ENCODE measurements at places on chromosomes 2 and 18.

- no peak for DNase-seq
Measured at GRCh38 chr2:43207553-43208300, 18.7 kb downstream of the ZFP36L2 start.

DNA sequence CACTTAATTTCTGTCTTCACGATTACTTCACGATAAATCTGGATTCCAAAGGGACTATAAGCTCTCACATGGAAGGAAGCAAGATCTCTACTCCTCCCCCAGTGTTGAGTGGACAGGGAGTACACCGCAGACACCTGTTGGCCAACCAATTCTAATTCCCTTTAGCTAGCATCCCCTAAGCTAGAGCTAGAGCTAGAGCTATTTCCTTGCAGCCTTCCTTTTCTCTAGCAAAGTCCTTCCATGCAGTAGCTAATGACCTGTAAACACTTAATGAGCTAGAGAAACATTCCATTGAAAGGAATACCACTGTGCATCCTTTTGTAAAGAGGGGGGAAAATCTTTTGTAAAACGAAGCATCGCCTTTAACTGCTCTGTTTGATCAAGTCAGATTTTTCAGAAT lies 56.5 kb downstream of the BCL11A start:
- DNase-seq: no peak

GRCh38 chr2:172050479-172051125 lies 34.7 kb upstream of the DLX1 start:
- DNase-seq: no peak

DNA sequence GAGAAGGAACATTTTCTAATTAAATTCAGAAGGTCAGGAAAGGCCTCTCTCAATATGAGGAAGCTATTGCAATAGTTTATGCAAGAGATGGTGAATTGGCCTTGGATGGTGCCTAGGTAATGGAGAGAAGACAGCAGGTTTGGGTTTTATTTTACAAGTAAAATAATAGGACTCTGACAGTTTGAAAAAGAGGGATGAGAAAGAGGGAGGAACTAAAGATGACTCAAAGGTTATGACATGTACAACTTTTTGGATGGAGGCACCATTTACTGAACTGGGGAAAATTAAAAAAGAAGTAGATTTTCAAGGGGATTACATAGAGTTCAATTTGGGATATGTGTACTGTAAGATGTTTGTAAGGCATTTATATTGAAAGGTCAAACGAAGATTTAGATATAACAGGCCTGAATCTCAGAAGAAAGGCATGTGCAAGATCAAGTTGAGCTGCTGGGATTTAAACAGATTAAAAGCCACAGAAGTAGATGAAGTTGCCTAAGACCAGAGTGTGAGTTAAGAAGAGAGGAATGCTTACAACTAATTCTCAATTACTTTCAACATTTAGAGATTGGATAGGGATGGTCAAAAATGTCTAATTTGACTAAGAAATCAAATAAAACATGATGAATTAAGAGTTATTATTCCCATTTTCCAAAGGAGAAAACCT lies 12.3 kb upstream of the ASNSD1 start:
- DNase-seq: peak; percentile 58

DNA sequence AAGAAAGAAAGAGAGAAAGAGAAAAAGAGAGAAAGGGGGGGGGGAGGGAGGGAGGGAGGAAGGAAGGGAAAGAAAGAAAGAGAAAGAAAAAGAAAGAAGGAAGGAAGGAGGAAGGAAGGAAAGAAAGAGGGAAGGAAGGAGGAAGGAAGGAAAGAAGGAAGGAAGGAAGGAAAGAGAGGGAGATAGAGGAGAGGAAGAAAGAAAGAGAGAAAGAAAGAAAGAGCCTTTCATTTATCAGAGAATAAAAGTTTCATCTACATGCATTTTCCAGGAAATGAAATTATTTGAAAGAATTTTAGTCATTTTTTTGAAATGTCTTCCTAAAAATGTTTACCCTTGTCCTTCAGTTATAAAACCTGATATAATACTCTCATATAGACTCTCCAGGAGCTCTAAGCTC lies 172.4 kb downstream of the TRABD2A start:
- DNase-seq: no peak

- no peak for DNase-seq
Measured at GRCh38 chr2:192243488-192243887, 48.8 kb upstream of the TMEFF2 start.

- no peak for DNase-seq
Measured at GRCh38 chr2:2191110-2191707, 139.9 kb downstream of the MYT1L start.

DNA sequence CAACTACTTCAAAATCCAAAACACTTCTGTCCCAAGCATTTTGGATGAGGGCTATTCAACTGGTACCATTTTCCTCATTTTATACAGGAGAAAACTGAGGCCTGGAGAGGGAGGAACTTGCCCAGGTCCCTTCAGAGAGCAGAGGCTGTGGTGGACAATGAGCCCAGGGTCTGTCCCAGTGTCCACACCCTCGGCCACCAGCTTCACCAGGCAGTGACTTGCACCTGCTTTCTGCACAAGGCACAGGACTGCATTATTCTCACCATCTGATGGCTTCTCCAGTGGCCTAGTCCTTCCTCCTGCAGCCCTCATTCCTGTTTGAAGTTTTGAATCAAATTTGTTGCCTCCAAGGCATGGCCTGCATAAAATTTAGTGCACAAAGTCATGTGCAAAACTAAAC lies 53.3 kb downstream of the RNF144A start:
- no peak for DNase-seq

- DNase-seq: no peak
Measured at GRCh38 chr18:80046011-80046410, 11.8 kb downstream of the RBFA start.

DNA sequence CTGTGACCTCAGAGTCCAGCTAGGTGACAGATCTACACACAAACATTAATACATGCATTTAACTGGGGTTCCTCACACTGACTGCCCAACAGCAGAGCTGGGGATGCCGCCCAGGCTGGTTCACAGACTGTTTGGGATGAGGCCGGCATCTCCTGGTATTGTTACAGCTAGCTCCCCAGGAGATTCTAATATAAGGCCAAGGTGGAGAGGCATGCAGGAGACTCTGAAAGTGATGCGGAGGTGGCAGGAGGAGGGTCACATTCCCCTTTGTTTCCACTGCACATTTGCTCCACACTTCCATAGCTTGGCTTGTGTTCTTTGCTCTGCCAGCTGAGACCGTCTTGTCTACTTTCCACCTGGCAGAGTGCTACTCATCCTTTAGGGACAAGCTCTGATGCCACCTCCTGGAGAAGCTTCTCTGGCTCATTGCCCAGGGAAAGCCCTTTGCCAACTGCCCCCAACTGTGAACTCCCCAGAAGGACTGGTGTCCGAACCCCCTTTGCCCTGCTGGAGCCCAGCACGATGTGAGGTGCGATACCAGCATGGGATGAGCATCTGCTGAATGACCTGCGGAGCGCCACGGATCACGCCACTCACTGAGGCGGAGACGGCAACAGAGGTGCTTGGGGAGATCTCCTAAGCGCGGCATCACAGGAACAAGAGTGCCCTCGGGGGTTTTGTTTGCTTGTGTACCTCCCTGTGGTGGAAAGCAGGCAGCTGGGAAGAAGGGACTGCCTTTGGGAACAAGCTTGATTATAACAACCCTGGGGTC lies 88.8 kb downstream of the UXS1 start:
- DNase-seq: no peak

DNA sequence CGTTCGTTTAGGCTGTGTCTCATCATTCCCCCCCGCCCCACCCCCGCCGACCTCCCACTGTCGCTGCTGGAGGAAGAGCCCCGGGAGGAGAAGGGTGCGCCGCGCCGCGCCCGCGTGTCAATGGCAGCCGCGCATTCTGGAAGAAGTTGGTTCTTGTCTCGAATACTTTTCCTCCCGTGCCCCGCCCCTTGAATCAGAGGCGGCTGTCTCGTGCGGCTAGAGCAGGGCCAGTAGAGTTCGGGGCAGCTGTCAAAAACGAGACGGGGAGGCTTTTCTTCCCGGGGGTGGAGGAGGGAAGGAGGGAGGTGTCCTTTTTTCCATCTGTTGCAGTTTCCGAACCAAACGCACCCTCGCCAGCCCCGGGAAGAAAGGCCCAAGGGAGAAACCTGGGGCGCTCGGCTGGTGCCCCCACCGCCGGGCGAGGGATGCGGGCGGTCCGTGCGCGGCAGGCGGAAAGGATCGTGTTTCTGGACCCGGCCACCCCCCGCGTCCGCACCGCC lies 410 bp upstream of the TGIF1 start:
- peak; percentile 93 for DNase-seq
